Fibroblast of gingiva (primary cell): ENCODE measurements at places on chromosomes 3 and 15.

GRCh38 chr3:184234224-184234623 lies 4.8 kb downstream of the VWA5B2 start:
- DNase-seq, result peak; percentile 38

GRCh38 chr3:102135316-102135715 lies 286.0 kb downstream of the NFKBIZ start:
- DNase-seq, result no peak

- DNase-seq, result peak; percentile 7
Observed at GRCh38 chr3:132916096-132916495, 122.1 kb upstream of the TMEM108 start.

DNA sequence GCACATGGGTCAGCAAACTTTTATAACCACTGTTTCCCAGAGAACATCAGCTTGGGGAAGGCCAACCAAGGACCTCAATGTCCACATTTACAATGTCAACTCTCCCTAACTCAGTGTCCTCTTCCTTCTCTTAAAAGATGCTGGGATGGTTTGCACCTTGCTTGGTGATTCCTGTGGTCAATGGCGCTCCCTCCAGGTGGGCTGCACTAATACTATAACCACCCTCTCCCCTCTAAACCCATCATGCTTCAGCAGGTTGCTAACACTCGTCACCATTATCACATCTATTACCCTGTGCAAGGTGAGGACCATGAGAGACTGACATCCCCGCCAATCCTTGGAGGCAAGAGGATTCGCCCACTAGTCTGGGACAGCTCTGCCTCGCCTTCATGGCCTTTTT lies 65.2 kb downstream of the FRMD5 start:
- DNase-seq, result no peak

- no peak for DNase-seq
Observed at GRCh38 chr3:63296249-63296648, 18.1 kb downstream of the SYNPR start.
